ENCODE measurements at places on chromosomes 4 and X.

GRCh38 chr4:183729069-183729406, 69.9 kb downstream of the TRAPPC11 start:
- no peak for DNase-seq

- no peak for DNase-seq
Measured at GRCh38 chrX:105738162-105738561, 84.2 kb upstream of the NRK start.

GRCh38 chr4:11801466-11802446, 373.1 kb upstream of the HS3ST1 start:
- DNase-seq: no peak

DNA sequence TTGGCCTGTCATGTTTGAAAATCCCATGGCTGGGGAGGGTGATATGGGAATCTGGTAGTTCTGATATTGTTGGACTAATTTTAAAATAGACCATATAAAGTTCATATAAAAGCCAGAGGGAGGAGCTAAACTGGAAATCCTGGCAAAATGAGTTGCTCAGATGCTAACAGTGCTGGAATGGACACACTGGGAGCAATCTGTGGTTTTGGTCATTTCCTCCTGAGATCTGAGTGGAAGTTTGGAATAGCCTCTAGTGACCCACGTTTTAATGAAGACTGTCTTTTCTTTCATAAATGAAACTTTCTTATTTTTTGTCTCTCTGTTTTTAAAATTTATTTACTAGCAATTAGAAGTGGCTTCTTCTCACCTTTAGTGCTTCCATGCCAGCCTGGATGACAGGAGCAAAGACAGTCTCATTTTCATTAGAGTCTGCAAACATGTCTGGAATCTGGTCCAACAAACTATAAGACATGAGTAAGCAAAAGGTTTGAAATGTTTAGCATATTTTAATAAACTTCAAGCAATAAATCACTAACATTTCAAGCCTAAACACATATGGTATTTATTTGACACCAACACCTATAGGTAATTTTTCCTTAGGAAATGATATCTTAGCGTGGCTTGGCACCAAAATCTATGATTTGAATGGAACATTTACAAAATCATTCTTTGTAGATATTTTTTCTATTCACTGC, 66.6 kb downstream of the METTL14 start:
- peak; percentile 90 for DNase-seq

- DNase-seq: peak; percentile 61
Measured at GRCh38 chr4:113289766-113290165, 240.3 kb downstream of the ANK2 start.

GRCh38 chrX:74023203-74023602, 280.8 kb upstream of the ZCCHC13 start:
- DNase-seq: no peak

DNA sequence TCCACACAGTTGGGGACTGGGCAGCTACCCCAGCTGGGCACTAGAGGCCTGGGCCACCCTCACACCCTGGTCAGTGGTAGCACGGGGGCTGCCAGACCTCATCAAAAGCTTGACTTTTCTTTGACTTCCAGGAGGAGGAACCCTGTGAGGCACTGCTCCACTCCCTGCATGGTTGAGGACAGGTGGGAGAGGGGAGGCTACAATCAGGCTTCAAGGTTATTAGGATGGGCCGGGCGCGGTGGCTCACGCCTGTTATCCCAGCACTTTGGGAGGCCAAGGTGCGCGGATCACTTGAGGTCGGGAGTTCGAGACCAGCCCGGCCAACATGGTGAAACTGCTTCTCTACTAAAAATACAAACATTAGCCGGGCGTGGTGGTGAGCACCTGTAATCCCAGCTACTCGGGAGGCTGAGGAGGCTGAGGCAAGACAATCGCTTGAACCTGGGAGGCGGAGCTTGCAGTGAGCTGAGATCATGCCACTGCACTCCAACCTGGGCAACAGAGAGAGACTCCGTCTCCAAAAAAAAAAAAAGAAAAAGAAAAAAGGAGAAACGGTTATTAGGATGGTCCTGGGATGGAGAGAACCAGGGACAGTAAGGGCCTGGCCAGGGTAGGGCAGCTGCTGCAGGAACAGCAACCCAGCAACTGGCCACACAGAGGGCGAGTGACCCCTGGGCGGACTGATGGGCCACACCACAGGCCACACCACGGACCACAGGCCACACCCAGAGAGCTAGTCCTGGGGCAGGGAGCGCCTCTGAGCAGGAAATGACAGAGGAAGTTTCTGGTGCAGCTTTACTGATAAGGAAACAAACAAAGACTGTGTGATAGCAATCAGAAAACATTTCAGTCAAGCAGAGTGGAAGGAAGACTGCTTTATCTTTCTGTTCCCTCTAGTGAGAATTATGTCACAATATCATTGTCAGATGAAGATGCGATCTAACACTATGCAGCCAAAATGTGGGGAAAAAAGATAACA, 20.5 kb upstream of the OPN1LW start:
- peak; percentile 17 for DNase-seq

DNA sequence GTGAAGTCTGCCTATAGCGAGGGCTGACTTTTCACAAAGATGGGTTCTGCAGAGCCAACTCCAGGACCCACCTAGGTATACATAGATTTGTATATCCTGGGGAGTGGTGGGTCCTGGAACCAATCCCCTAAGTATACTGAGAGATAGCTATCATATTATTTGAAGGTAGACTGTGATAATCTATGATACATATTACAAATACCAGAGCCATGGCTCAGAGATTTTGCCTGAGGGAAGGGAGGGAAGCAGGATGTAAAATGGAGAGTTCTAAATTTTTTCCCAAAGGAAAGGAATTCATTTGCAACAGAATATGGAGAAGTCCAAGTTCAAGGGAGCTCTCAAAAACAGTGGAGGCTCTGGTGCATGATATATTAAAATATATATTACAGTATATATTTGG, 7.2 kb downstream of the TCEAL3 start:
- no peak for DNase-seq

DNA sequence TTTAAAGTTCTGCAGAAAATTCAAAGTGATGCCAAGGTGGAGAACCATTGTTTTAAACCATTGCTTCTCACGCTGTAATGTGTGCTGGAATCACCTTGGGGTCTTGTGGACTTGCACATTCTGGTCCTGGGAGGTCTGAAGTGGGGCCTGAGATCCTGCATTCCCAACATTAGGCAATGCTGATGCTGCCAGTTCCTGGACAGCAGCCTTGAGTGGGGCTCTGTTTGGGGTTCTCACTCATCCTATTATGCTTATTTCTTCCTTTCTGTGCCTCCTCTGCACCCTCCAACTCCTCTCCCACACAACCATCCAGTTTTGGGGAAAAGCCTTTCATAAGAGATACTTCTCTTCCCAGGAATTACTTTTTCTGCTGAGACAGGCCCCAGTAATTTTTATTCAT, 44.2 kb upstream of the RASSF6 start:
- DNase-seq: no peak

DNA sequence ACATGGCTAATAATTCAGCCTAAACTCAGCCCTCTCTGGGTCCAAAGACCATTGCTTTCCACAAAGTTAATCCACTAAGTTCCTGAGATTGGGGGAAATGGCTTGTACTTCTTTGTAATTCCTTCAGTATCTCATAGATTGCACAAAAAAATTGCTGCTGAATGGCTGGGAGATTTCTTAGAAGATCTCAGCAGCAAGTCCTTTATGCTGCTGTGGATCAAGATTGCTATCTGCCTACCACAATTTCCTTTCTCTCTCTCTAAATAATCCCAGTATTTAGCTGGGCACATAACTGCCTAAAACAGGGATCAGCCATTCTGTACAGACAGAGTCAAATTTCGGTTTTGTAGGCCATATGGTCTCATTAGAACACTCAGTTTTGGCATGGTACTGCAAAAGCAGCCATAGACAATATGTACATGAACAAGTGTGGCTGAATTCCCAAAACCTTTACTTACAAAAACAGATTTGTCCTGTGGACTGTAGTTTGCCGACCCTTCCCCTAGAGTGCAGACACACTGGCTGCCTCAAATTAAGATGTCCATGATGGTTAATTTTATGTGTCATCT, 18.5 kb upstream of the HOPX start:
- DNase-seq: no peak

DNA sequence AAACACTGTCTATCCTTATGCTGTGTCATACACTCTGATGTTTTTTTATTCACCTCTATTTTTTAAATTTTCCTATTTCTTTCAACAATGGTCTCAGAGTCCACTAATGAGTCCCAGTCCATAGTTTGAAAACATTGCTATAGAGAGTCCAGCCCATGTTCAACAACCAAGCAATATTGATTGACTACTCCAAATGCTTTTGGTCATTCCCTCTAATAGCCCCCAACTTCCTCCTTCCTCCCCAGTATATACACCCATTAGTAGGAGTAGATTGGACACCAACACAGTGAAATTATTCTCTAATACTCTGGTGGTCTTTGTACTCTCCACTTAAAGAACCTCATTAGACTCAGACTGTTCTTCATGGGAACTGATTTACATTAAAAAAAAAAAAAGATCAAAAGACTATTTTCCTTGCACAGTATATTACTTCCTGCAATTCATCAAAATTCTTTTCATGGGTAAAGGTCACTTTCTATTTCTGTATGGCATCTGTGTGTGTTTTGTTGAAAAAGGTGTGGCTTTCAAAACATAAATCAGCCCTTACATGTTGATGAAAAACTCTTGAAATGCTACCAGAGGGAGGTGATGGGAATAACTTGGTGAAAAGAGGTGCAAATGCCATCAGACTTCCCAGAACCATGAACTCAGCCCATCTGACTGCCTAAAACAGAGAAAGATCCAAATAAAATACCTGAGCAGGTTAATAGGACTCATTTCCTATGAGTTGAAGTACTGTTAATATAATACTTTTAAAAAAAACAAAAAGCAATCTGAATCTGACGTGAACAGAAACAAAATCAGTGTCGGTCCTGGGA, 250.3 kb upstream of the KLF3 start:
- no peak for DNase-seq

DNA sequence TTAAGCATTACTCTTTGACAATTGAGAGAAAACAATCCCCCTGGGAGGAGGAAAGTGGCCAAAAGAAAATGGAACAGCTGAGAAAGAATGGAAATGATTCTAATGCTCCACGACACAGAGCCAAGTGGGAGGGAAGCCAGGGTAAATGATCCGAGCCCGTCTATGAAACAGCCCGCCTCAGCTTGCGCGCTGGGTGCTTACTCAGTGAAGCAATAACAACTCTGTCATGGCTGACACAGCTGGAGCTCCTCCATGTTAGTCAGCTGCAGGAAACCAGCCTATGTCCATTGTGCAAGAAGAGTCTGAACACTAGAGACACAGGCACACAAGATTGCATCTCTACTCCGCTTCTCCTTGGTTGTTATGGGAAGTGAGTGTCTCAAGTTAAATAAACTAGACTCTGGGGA, 19.3 kb downstream of the NOA1 start:
- peak; percentile 99 for DNase-seq

DNA sequence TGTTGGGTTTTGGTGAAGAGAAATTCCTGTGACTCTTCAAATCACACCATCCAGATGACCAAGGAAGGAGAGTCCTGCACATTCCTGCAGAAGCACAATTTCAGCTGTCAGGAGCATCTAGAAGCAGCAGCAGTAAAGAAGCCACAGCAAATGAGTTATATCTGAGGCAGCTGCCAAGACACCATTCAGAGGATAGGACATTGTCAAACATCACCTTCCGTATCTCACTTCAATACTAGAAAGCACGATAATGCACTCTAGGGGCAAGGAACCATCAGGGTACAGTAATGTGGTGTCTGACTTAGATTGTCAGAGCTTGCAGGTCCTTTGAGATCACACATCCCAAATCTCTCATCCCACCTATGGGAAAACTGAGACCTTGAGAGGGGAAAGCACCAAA, 134.5 kb downstream of the COL4A6 start:
- no peak for DNase-seq

- no peak for DNase-seq
Measured at GRCh38 chr4:62328526-62328925, 1128.4 kb downstream of the ADGRL3 start.

- DNase-seq: no peak
Measured at GRCh38 chr4:182231080-182231479, 12.1 kb upstream of the TENM3 start.

- DNase-seq: no peak
Measured at GRCh38 chr4:68950033-68950432, 1.6 kb downstream of the UGT2A3 start.

DNA sequence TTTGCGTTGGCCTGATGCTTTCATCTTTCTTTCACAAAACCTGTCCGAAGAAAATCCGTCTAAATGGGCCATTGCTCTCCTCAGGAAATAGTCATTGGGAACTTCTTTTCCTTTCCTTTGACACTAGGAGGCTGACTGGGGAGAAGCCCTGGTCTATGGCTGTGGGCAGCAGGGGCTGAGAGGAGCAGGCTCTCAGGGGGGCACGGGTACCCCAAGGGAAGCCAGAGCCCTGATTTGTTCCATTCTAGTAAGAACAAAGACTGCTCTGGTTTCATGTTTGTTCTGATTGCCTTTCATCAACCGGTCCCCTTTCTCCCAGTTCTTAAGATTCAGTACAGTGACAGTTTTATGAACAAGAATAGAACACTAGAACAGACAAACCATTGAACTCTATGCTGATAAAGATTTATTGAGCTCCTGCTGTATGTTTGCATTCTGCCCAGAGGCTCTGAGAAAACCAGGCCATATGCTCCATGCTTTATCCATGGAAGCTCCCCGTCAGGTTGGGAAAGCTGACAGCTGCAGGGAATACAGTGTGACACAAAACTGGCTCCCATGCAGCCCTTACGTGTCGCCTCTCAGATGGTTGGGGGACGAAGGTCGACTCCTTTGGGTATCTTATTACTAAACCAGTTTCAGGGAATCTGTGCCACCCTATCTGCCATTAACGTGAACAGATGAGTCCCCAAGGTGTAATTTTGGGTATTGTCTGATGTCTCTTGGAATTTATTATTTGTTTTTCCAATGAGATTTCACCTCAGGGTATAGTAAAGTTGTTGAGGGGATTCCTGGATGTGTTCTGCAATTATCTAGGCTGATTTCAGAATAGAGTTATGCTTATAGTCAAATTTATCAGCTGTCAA, 72.4 kb upstream of the MSANTD1 start:
- DNase-seq: no peak

DNA sequence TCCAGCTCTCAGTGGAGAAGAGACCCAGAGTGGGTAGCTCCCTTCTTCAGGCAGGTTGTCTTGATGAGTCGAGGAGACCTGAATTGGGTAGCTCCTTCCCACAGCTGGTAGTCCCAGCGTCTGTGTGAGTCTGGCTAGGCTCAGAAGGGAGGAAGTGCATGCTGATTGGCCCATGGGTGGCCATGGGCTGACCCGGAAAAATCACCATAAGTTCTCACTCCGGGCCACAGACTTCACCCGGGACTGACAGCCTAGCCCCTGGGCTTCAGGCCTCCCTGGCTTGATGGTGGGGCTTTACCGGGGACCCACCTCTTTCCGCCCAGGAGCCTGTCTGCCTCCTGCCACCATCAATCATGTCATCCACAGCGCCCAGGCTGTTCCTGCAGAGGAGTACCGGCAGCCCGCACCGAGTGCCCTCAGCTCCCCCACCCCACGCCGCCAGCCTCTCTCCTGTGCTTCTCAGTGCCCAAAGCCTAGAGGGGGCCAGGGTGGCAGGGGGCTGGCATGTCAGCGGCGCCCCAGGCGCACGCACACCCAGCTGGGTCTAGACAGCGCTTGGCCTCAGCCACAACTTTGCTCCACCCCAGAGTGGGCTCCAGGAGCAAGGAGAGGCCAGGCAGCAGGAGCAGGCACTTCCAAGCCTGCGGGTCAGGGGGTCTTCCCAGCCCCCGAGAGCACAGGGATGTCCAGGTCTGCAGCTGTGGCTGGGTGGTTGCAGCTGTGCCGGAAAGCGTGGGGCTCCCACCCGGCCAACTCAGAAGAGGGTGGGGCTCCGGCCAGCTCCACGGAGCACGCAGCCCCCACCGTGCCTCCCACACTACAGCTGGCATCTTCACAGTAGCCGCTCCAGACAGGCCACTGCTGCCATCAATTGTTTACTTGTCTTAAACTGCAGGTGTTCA, 16.1 kb upstream of the SAT1 start:
- no peak for DNase-seq

- DNase-seq: no peak
Measured at GRCh38 chrX:18075603-18076002, 145.1 kb downstream of the BEND2 start.

All from iris pigment epithelial cell (primary cell).